Left kidney (tissue), 8 donors: ENCODE measurements at places on chromosomes 5 and 9.

GRCh38 chr9:125549465-125549871 is 157.5 kb downstream of the MAPKAP1 start:
- no peak for DNase-seq

DNA sequence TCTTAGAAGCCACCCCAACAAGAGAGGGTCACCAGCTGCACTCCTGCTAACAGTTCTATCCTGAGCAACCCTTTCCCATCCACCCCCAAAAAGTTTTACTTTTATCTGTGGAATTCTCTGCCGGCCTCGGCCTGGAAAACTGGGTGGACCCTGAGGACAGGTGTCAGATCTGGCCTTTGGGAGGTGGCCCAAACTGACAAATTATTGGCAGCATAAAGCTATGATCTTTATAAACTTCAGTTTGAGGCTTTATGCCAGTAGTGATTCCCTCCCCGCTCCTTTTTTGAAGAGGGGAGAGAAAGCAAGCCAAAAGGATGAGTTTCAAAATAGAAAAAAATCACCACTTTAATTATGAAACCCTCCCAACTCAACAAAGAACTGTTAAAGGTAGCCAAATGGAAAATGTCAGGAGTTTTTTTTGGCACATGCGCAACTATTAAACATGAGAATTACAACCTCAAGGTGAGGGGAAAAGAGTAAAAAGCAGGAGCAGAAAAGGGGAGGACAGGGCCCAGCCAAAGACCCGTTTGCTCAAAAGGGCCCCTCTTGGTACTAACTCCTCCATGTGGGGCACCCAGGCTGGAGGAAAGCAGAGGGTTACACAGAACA is 49.4 kb downstream of the FBXW11 start:
- DNase-seq: no peak

GRCh38 chr5:109511980-109512734 is 102.4 kb upstream of the PJA2 start:
- no peak for DNase-seq

DNA sequence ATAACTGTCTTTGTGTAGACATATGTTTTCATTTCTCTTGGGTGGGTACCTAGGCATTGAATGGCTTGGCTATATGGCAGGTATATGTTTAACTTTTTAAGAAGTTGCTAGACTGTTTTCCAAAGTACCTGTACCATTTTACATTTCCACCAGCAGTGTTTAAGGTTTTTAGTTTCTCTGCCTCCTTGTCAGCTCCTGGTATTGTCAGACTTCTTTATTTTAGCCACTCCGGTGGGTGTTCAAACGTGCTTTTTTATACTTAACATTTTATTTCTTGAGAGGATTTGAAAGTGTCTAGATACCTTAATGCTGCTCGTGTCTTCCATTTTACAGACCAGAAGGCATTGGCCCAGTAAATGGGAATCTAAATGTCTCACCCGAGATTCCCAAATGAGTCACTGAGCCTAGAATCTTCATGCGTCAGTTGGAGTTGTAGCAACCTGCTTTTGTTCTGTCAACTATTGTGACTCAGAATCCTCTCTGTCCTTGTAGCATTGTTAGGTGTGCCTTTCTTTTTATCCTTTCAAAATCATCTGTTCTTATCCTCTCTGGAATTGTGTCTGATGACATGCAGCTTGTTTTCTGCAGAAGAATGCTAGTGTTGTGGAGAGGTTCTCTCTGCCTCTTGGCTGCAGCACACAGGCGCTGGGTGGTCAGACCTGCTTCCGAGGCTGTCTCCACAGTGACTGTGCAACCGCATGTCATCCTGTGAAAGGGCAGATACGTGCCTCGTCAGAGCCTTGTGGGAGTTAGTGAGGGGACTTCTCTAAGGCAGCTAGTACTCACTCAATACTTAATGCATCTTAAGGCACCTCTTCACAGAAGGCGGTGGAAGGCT is 291.8 kb downstream of the AOPEP start:
- DNase-seq: no peak
